Stimulated activated CD4-positive, alpha-beta T cell treated with anti-CD3 and anti-CD28 coated beads, Interleukin-4, amount 100 ng/mL, for 4 hours (primary cell): ENCODE measurements at places on chromosomes 4 and X.

DNA sequence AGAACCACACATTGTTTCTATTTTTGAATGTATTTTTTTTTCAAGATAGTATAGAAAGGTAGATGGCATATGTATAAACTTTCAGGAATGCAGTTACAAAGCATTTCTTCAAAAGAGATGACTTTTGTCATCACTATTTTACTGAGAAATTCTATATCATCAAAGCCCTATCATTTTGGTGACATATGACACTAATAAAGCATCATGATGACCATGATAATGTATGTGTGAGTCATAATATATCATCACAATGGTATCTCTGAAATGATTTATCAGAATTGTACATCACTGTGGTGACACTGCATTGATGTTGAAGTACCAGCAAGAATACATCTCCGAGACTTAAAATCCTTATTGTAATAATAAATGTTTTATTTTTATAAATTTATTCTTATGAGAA lies 1740.8 kb downstream of the PCDH7 start:
- DNase-seq, result no peak

DNA sequence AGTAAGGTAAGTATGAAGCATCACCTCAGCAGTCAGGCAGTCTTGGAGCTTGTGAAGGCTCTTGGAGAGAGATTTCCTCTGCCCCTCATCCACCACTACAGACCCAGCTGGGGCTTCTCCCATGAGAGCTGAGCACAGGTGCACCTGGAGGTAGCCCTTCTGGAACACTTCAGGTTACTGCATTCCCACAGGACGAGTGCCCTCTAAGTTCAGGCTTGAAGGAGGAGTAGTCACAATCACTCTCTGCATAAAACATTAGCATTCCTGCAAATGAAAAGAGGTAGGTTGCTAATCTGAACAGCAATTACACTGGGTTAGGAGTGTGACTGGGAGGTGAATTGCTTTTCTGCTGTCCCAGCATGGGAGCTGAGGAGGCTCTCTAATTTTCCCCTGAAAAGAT lies 308.8 kb downstream of the TEX13C start:
- DNase-seq, result no peak

DNA sequence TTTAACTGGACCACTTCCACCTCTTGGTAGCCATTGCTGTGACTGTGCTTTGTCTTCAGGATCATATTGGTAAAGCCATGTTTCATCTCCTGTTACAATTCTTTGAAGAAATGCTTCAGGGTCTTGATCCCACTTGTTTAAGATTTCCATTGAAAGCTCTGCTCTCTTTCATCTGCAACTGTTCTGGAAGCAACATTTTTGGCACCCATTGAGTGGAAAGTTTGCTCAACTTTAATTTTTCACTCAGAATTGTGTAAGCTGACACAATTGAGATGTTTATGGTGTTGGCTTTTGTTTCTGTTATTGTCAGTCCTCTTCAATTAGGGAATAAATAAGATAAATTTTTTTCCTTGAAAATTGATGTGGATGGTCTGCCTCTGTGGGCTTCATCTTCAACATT lies 237.4 kb downstream of the MAPK10 start:
- no peak for DNase-seq

DNA sequence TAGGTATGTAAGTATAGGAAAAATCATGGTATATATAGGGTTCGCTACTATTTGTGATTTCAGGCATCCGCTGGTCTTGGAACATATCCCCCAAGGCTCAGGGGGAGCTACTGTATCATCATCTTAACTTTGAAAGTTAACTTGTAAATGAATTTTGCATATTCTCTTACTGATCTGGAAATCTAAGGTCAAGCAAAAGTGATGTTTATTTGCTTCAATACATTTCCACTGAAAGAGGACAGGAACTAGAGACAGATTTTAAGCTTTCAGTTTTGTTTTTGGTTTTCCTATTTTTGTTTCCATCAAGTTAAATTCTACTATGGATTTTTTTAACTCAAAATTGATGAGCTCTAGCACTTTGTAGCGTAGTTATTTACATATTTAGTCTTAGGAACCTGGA lies 56.2 kb downstream of the NAF1 start:
- no peak for DNase-seq

GRCh38 chr4:103429283-103429682 lies 231.1 kb upstream of the CENPE start:
- DNase-seq, result no peak

DNA sequence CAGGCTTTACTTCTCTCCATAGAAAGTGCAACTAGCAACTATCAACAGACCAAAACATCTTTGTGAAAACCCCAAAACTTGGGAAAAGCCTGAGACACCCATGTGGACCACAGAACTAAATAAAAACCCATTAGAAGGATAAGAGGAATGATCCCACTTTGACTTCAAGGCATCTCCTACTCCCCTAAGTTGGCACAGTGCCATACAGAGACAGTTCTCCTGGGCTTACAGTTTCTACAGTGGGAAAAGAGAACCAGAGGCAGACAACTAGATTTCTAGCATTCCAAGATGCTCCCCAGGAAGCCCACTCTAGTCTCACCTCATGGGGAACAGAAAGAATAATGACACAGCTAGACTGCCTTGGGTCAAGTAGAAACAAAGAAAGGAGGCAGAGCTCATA lies 20.4 kb downstream of the TMLHE start:
- no peak for DNase-seq

GRCh38 chr4:844752-845232 lies 18.9 kb upstream of the CPLX1 start:
- DNase-seq, result no peak

GRCh38 chr4:112083587-112084347 lies 61.5 kb upstream of the FAM241A start:
- DNase-seq, result no peak
